Calu3 (cell line): ENCODE measurements at places on chromosomes 6 and 20. TPM values are rescaled to one million over a fixed set of nuclear protein-coding genes. Genes with fewer than 3 reads are reported as not detected.

DNA sequence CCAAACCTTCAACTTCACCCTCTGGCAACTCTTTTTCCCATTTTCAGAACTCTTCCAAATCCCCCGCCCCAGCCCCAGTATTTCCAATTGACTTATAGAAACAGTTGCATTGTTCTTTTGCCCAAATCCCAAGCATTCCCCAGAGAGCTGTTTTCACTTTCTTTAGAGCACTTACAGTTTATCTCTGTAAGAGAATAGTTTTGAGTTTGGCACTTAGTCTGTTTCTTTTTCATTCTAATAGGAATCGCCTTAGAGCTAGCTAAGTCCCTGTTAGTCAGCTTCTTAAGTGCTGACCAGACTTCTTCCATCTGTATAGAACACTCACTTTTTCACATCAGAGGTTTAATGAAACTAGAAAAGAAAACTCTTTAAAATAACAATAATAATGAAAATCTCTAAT, 374.2 kb upstream of the FLRT3 start:
- peaks cover 24% of the 10 kb centered on the region for H3K4me1 ChIP-seq
- H3K36me3 ChIP-seq: no peaks in the 10 kb centered on the region
- no peak overlapping the region for H3K27ac ChIP-seq
- H3K4me3 ChIP-seq: no peak overlapping the region
- H3K27me3 ChIP-seq: no peaks in the 10 kb centered on the region

DNA sequence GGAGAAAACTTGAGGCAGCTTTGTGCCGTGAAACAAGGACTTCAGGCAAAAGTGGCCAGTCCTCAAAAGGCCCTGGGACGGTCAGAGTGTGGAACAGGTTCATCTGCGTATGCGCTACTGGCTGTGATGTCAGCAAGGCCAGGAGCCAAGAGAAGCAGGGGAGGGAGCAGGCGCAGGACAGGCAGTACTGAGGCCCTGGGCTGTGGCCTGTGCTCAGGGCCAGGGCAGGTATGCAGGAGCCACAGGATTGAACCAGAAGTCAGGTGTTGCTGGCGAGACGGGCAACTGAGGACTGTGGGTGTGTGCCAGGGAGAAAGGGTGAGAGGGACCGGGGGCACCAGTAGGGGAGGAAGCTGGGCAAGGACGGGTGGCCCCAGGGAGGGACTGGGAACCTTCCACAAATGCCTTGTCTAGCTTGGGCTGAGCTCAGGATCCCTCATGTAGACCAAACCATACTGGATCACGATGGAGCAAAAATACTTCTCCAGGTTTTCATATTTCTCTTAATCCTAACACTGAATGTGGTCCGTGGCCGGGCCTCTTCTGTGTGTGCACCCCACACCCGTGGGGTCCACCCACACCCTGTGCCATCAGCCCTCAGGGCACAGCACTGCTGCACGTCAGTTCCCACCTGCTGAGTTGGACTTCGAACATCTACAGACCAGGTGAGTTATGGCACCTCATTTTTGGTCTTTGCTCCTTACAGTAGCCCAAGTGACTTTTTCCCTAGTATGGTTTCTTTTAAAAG, 46.9 kb downstream of the GINS1 start:
- no peaks in the 10 kb centered on the region for H3K27me3 ChIP-seq
- DNase-seq: no peak
- no peaks in the 10 kb centered on the region for H3K36me3 ChIP-seq
- H3K27ac ChIP-seq: no peak overlapping the region
- H3K4me1 ChIP-seq: no peaks in the 10 kb centered on the region

DNA sequence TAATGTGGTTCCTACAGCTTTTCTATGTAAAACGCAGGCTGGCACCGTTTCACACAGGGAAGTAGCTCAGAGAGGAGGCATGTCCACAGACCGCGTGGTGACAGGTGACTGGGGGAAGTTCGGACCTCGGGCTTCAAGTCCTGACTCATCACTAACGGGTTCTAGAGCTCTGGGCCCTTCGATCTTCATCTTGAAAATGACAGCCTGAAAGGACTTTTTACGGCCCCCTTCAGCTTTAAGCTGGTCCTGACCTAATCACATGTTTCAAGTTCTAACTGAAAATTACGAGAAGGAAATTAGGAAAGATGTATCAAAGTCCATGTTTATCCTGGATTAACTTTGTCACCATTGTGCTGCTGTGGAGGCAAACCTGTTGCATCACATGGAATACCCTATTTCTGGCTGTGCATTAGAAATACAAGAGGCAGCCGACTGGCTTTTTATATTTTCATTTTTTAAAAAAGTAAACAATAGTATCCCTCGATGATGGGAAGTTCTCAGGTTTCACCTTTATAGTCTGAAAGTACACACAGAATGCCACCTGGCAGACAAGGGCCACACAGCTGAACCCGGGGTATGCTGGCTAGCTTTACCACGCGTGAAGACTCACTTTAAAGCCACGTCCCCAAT, 2.0 kb downstream of the MAN1A1 start:
- H3K27me3 ChIP-seq: no peaks in the 10 kb centered on the region
- DNase-seq: peak; percentile 36
- no peak overlapping the region for H3K27ac ChIP-seq
- H3K36me3 ChIP-seq: peaks cover 30% of the 10 kb centered on the region
- peaks cover 24% of the 10 kb centered on the region for H3K4me1 ChIP-seq

DNA sequence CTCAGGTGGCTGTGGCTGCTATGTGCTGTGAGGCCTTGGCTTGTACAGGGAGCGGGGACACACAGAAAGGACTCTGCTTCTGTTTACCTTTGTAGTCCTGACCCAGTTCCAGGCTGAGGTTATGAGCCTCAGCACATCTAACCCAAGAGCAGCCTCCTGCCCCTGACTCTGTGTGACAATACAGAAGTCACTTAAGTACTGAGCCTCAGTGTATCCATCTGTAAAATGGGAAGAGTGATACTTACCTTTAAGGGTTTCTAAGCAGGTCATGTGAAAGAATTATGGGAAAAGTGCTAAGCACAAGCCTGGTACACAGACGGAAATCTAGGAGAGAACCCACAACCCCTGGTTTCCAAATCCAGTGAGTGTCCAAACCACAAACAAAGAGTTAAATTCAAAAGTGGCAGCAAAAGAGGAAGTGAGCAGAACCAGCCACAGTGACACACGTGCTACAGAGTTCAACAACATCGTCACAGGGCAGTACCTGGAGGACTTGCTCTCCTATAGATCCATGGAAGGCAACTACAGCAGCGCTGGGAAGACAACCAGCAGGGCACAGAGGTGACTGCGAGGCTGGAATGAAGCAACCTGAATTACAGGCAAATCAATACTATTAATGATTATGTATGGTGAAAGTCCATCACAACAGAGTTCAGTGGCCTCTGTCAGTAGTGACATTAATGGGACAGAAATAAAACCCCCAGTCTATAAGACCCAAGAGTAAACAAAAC, 12.5 kb downstream of the TRIM26 start:
- DNase-seq: no peak
- no peak overlapping the region for H3K4me3 ChIP-seq
- peaks cover 46% of the 10 kb centered on the region for H3K36me3 ChIP-seq
- H3K27ac ChIP-seq: no peak overlapping the region
- H3K27me3 ChIP-seq: no peaks in the 10 kb centered on the region

DNA sequence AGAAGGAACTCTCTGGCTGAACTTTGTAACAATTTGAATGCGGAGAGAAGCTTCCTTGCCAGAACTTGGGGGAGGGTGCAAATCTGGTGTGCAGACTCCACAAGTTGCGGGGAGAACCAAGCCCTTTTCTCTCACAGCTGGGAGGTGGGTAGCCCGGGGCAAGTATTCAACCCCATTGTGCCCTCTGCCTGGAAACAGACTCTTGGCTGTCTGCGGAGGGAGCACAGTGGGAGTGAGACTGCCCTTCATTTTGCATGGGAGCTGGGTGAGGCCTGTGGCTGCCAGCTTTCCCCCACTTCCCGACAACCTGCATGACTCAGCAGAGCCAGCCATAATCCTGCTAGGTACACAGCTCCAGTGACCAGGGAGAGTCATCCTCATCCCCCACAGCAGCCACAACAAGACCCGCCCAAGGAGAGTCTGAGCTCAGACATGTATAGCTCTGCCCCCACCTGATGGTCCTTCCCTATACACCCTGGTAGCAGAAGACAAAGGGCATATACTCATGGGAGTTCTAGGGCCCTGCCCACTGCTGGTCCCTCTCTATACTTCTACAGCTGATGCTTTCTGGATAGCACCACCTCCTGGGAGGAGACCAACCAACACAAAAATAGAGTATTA, 29.4 kb upstream of the TPD52L1 start:
- H3K4me3 ChIP-seq: no peak overlapping the region
- no peaks in the 10 kb centered on the region for H3K36me3 ChIP-seq
- H3K27me3 ChIP-seq: no peaks in the 10 kb centered on the region
- peak; percentile 8 for DNase-seq

DNA sequence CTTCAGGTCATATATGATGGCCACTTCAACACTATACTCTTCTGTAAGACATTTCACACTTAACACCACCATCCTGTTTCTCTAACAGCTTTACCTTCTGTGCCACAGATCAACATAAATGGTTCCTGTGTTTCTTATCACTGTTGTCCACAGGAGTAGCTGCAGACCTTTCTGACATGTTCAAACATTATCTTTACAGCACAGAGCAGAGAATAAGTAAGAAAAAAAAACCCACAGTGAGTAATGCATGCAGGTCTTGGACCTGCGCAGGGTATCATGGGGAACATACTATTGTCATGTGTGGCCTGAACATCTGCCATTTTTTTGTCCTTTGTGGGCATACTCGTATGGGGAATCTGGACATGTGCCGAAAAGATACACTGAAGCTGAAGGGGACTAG, 161.9 kb downstream of the KIF16B start:
- no peaks in the 10 kb centered on the region for H3K36me3 ChIP-seq
- H3K27me3 ChIP-seq: no peaks in the 10 kb centered on the region
- no peak overlapping the region for H3K4me3 ChIP-seq
- peaks cover 29% of the 10 kb centered on the region for H3K4me1 ChIP-seq
- H3K27ac ChIP-seq: no peak overlapping the region
- DNase-seq: no peak

DNA sequence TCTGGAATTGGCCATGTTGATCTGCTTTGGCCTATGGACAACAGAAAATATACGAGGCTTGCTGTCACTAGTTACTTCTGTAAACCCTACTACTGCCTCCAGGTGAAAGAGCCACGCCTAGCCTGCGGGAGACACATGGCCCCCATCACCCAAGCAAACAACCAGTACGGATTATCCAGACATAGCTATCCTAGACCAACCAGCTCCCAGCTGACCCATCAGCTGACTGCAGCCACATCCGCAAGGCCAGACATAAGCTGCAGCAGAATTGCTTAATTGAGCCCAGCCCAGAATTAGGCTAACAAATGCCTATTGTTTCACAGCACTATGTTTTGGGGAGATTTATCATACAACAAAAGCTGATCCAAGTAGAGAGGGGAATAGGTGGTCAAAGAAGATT, 13.5 kb downstream of the REV3L start:
- H3K27ac ChIP-seq: no peak overlapping the region
- H3K4me1 ChIP-seq: no peaks in the 10 kb centered on the region
- no peaks in the 10 kb centered on the region for H3K36me3 ChIP-seq
- H3K27me3 ChIP-seq: no peaks in the 10 kb centered on the region
- H3K4me3 ChIP-seq: no peak overlapping the region
- no peak for DNase-seq

- no peak for DNase-seq
- no peaks in the 10 kb centered on the region for H3K27me3 ChIP-seq
- peaks cover 37% of the 10 kb centered on the region for H3K36me3 ChIP-seq
- H3K27ac ChIP-seq: no peak overlapping the region
Measured at GRCh38 chr6:150937132-150937906, 71.8 kb downstream of the MTHFD1L start.

- H3K27me3 ChIP-seq: no peaks in the 10 kb centered on the region
- H3K27ac ChIP-seq: no peak overlapping the region
- no peak for DNase-seq
- no peaks in the 10 kb centered on the region for H3K4me1 ChIP-seq
- H3K36me3 ChIP-seq: no peaks in the 10 kb centered on the region
- no peak overlapping the region for H3K4me3 ChIP-seq
Measured at GRCh38 chr6:69584913-69585729, 211.7 kb downstream of the LMBRD1 start.

GRCh38 chr20:62641321-62642050, 817 bp upstream of the SLCO4A1 start:
- no peak for DNase-seq
- peaks cover 30% of the 10 kb centered on the region for H3K27me3 ChIP-seq
- H3K27ac ChIP-seq: no peak overlapping the region
- H3K4me3 ChIP-seq: peak overlapping the region; percentile 92

Gene CYP39A1
- 0.88 and 1.7 TPM in 2 replicates for total RNA-seq

GRCh38 chr6:36268478-36269275, 1.2 kb upstream of the PNPLA1 start:
- no peak overlapping the region for H3K4me3 ChIP-seq
- H3K27ac ChIP-seq: no peak overlapping the region
- H3K4me1 ChIP-seq: peaks cover 7% of the 10 kb centered on the region
- DNase-seq: no peak
- peaks cover 67% of the 10 kb centered on the region for H3K27me3 ChIP-seq
- H3K36me3 ChIP-seq: no peaks in the 10 kb centered on the region

DNA sequence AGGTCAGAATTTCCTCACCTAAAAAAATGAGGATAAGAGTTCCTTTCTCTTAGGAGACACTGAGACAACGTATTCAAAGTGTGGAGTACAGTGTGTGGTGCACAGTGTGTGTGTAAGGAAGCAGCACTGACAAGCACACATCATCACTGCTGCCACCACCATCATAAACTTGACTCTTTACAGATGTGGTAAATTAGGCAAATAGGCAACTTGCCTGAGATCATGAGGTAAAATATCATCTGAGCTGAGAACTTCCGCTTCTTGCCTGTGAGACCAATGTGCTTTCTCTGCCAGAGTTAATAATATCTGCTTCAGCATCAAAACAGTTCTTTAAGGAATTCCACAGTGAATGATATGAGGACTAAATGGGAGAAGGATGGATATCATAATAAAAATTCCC, 52.7 kb downstream of the LYRM4 start:
- DNase-seq: no peak
- no peak overlapping the region for H3K4me3 ChIP-seq
- no peaks in the 10 kb centered on the region for H3K27me3 ChIP-seq
- no peaks in the 10 kb centered on the region for H3K36me3 ChIP-seq

DNA sequence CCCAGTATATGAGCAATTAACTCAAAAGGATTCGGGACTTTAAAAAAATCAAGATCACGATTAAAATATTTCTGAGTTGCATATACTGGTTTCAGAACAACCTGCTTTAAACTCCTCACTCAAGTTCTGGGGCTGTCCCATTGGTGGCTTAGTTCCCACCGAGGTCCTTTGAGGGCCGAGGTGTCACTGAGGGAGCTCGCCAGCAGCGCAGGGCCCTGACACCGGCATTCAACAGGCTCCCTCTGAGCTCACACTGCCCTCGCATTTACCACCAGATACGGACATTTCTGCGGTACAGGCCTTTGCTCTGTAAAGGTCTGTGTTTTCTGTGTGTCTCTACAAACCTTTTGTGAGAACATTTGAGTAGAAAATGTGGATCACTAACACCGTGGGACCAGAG, 24.4 kb upstream of the BNIP5 start:
- H3K27ac ChIP-seq: no peak overlapping the region
- H3K36me3 ChIP-seq: no peaks in the 10 kb centered on the region
- H3K4me1 ChIP-seq: peaks cover 49% of the 10 kb centered on the region
